Stimulated activated CD4-positive, alpha-beta T cell treated with anti-CD3 and anti-CD28 coated beads, Interleukin-12 subunit alpha, Interleukin-12 subunit beta, amount 100 ng/mL, for 48 hours (primary cell): ENCODE measurements at places on chromosomes 2 and 18.

- DNase-seq = no peak
These were observed 207.6 kb upstream of the SMIM21 start for GRCh38 chr18:75635096-75635495.

DNA sequence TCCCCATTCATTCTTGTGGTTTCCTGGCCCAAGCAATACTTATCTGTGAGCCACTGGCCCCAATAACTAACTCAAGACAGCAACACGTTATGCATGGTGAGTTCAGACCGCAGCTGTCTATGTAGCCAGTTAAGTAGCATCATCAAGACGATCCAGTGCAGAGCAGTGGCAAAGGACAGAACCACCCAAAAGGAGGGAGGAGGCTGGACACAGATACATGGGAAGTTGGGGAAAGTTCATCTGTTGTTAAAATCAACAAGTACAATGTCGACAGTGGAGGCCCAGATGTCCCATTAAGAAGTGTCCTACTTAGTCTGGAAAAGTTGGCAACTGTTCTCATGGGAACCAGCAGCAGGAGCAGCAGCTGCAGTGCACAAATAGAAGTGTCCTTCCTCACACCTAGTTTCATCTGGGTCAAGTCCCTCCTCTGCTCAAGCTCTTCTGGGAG lies 106.9 kb upstream of the THOC1 start:
- no peak for DNase-seq

- DNase-seq = no peak
These were observed 56.9 kb upstream of the SDC1 start for GRCh38 chr2:20281876-20282275.

GRCh38 chr18:77107292-77107691 lies 25.3 kb downstream of the MBP start:
- DNase-seq = no peak

DNA sequence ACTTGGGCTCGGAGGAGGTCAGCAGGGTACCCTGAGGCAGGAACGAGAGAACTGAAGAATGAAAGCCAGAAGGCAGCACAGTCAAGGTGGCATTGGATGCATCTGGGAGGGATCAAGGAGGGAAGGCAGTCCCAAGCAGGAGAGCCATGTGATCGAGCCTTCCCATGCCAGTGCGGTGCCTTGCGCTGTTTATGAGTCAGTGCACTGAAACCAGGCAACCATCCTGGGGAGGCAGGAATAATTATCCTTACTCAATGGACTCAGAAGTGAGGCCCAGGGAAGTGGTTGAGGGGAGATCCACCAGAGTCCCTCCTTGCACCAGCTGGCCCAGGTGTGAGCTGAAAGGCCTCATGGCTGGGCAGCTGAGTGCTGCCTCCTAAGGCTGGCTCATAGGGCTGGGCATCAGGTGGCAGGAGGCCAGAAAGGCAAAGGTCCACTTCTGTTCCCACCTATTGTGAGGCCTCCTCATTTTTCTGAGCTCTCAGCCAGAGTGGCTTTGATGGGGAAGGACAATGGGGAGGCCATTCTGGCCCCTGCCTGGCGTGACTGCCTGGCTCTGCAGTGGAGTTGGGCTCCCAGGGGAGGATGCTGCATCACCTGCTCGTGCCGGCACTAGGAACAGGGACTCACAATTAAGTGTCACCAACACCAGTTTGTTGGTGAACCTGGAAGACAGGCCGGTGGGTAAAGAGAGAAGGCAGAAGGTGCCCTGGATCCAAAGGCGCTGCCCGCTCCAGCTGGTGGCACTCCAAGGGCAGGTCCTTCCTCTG lies 82.3 kb downstream of the TFCP2L1 start:
- no peak for DNase-seq

DNA sequence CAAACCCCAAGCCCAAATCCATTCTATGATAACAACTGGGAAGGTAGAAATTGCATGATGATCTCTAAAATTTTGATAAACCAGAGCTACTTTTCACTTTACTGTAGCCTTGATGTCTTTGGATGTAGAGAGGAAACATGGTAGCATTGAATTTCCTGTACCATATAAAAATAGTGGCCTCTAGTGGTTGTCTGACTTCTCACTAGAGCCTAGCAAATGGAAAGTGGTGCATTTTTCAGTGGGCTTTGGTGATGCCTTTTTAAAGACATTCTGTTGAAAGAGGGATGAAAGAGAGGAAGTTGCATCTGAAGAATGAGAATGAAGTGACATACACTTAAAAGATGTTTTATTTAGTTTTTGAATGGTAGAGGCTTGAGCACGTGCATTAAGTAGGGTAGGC lies 662.2 kb downstream of the XIRP2 start:
- no peak for DNase-seq
